ENCODE measurements at places on chromosomes 1 and 21.

DNA sequence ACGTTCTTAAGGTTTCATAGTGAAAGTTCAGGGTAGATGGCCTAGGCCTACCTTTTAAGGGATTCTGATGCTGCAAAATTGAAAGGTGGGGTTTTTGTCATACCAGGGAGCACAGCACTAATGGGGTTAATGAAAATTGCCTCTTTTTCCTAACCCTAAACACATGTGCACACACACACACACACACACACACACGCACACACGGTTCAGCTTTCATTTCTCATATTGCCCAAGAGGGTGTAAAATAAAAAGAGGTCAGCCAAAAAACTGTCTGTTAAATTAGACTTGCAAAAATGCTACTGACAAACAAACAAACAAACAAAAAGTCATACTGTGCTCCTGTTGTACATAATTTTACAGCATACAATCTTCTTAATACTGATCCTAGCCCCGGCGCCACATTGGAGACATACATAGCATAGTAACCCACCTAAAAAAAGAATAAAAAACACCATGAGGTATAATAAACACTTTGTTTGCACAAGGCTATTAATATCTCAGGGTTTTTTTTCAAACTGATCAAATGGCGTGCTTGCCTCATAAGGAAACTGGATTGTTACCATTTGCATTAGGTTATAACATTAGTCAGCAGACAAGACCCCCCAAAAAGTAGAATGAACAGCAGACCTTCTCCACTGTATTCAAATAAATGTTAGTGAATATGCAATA is 69.1 kb downstream of the TGFB2 start:
- ATAC-seq = no peak

DNA sequence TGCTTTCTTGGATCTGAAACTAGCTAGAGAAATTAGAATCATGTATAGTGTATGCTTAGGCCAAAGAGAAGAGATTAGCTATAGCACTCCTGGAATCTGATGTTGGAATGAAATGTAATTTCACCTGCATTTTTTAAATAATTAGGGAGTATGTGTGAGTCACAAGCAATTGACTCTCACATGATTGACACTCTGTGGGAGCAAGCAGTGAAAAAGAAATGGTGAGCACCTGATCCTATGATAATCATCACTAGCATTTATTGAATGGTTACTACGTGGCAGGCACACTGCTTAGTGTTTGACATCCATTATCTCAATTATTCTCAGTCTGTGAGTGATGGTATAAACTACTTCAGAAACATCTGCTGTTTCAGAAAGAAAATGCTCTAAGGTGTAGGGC is 176.6 kb downstream of the NRIP1 start:
- no peak for ATAC-seq

- ATAC-seq = no peak
These were observed 5.8 kb upstream of the NDUFV3 start for GRCh38 chr21:42887326-42887725.

DNA sequence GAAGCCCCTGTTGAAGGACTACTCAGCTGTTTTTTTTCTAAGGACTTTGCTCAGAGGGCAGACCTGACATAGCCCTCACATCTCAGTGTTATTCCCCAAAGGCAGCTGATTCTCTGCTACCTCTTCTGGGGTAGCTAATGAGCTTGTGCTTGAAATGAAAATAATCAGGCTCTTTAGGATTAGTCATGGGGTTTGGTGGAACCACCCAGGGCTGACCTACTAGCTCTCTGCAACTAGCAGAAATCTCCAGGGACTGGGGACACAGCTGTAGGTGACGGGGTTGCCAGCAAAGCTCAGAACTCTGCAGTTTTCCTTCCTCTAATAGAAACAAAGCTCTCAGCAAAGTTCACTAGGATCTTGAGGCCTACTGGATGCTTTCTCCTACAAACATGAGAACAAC is 106.4 kb upstream of the BCL9 start:
- ATAC-seq = no peak

- ATAC-seq = no peak
These were observed 21.1 kb upstream of the GPR157 start for GRCh38 chr1:9149837-9150581.

GRCh38 chr1:31625561-31626222 is 8.2 kb downstream of the HCRTR1 start:
- ATAC-seq = no peak

DNA sequence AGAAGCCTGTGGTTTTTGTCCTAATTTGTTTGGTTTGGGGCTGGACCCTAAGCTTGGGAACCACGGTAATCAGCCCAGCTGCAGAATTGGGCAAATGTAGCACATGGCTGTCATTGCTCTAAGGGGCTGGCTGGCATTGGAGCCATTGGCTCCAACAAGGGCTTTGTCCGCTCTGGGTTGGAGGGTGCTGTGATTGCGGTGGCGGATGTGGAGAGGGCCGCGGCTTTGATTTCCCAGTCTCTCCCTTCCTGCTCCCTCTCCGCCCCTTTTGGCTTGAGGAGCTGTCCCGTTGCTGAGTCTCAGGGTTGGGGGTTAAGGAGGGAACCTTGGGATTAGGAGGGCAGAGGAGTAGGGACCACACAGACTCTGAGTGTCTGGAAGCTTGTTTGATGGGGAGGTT is 91.7 kb upstream of the CD34 start:
- no peak for ATAC-seq

DNA sequence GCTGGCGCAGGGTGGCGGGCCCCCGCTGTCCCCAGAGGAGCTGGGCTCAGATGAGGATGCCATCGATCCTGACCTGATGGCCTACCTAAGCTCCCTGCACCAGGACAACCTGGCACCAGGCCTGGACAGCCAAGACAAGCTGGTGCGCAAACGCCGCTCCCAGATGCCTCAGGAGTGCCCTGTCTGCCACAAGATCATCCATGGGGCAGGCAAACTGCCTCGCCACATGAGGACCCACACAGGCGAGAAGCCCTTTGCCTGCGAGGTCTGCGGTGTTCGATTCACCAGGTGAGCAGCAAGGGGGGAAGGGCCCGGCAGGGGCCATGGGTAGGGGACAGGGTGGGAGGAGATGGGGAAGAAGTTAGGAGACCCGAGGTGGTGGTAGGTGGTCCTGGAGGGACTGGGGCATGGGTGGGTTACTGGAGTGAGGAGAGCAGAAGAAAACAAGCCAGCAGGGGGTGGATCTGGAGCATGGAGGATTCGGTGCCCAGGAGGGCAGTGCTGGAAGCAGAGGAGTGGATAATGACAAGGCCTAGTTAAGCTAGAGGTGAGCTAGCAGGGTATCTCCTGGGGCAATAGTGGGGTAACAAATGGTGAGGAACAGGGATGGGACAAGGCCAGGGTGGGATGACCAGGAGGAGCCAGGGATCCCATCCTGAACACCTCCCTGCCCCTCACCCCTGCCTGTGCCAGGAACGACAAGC is 13.1 kb downstream of the ZBTB7B start:
- ATAC-seq = no peak

DNA sequence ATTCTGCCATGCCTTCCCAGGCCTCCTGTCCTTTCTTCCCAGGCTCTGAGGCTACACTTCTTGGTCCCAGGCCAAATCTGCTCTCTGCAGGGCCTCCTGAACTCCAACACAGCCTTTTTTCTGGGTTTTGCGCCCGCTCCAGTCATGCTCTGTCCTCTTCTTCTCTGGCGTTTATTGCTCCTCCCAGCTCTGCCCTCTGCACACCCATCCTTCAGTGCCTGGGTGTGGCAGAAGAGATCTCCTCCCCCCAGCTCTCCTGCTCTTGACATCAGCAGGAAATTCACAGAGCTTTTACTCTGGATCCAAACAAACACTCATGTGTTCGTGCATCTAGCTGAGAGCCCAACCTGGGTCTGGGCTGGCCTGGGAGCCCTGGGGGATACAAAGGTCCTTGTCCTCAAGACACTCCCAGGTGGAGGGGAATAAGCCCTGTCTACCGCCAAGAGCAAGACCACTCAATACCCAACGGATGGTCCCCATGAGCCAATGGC is 22.9 kb upstream of the EPS8L3 start:
- ATAC-seq = no peak

GRCh38 chr1:150909585-150910180 is 16.5 kb upstream of the SETDB1 start:
- ATAC-seq = no peak

DNA sequence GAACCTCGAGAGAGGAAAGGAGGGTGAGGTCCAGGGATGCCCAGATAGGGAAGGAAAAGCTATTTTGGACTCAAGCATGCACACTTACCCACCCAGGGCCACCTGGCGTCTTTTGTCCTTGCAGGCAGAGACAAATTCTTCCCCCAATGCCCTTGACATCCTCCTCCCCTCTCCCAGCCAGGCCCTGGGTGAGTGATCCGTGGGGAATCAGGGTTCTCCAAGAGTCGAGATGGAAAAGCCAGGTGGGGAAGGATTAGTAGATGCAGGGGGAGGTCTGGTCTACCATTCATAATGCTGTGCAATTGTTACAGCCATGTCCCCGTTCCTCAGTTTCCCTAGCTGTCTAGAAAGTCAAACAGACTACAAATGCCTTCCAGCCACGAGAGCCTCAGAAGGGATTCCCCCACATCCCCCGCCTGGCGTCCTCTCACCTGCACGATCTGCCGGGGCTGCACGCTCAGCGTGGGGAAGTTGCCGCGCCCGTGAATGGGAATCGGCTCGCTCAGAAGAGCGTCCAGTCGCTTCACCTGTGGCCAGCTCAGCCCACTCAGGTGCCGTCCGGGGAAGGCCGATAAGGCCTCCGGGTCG is 580 bp downstream of the TENT5B start:
- peak; percentile 5 for ATAC-seq

GRCh38 chr21:21383126-21383525 is 384.9 kb downstream of the NCAM2 start:
- no peak for ATAC-seq

DNA sequence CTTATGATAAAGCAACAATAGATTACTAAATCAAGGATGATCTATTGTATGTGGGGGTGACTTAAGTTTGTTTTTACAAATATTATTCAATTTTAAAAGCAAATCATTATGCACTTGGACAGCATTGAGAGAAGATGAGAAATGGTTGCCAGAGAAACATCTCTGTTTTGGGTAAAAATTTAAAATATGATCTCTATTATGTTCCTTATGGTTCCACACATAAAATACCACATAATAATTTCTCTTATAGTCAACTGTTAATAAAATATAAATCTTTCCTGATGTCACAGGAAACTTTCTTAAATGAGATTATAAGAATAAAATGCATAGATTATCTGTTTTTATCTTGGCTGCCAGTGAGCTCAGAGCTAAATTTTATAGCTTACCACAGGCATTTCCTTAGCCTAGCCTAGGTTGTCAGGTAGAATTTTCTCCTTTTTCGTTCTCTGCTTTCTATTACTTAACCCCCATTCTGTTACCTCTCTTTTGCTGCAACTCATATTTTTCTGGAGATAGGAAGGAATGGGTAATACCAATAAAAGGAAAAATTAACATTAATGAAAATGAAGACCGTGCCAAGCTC is 109.7 kb downstream of the TGFB2 start:
- ATAC-seq = no peak

DNA sequence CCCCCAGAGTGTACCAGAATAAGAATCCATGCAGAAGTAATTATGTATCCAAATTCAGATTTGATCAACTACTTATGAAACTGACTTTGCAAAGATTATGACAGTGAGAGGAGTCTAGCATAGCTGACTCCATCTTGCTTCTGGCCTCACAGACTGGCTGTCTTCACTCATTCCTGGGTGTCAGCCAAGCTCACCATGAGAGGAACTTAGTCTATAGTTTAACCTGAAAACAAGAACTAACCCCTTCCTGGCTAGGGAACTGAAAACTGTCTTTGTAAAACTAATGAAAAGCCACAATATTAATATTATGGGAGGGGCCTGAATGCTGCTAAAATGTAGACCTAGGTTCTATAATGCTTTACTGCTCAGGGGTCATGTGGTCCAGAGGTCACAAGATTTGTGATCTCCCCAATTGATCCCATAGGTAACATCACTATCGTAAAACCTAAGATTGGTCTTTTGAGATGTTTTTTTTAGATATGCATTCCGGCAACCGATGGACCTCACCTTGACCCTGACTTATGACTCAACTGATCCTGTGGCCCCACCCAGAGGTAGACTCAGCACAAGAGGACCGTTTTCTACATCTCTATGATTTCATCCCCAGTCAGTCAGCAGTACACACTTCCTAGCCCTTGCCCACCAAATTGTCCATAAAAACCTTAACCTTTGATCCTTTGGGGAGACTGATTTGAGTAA is 55.2 kb downstream of the ATP1B1 start:
- no peak for ATAC-seq

DNA sequence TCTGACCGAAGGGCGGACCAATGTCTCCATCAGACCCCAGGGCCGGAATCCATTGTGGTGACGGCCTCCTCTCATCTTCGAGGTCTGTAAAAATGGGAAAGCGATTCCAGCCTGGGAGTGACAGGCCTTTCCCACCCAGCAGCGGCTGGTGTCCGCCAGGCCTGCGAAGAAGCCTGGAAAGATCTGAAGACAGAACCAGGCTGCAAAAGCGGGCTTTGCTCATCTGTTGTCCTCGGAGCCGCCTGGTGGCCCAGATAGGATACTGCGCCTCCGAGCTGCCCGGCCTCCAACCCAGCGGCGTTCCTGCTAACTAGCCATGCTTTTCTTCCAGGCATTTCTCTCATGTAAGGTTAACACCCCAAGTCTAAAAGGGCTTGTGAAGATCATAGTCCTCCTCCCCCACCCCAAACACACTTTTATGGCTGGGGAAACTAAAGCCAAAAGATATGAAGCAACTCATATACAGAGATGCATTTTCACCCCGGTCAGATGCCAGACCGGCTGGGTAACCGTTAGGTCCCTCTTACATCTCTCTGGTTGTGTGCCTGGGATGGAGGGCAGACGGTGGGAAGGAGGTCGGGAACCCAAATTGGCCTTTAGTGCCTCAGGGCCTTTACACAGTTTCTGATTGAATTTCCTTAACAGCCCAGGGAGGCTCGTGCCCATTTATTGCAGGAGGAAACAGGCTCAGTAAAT is 1.9 kb upstream of the DHRS3 start:
- peak; percentile 51 for ATAC-seq

DNA sequence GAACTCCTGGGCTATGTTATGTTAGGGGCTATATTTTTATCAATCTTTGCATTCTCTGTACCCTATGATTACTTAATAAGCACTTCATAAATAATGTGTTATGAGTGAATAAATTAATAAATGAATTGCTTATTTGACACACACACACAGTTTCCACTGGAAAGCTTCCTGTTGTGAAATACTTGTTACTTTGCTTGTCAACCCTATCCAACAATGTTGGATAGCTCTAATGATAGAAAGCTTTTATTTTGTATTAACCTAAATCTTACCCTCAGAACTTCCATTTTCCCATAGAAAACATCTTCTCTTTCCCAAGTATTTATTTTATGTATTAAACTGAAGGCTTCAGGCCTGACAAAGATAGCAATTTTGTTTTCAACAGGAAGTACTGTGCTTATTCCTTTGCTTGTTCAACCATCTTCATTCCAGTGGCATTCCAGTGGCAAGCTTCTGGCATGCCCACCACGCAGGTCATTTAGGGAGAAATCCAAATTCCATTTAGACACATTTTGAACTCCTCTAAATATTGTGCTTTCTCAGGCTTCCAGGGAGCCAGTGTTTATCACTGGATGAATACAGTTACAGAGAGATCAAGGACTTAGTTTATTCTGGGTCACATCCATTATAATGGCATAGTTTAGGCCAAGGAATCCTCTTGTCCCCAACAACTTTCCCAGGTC is 134.4 kb downstream of the TGFB2 start:
- no peak for ATAC-seq

- no peak for ATAC-seq
These were observed 2.2 kb downstream of the RPS8 start for GRCh38 chr1:44777547-44777946.

Measured in activated T-helper 17 cell treated with anti-CD3 and anti-CD28 coated beads, Interleukin-2, amount 50 U/mL, for 72 hours (primary cell).